ENCODE measurements at places on chromosomes 6 and 20.

DNA sequence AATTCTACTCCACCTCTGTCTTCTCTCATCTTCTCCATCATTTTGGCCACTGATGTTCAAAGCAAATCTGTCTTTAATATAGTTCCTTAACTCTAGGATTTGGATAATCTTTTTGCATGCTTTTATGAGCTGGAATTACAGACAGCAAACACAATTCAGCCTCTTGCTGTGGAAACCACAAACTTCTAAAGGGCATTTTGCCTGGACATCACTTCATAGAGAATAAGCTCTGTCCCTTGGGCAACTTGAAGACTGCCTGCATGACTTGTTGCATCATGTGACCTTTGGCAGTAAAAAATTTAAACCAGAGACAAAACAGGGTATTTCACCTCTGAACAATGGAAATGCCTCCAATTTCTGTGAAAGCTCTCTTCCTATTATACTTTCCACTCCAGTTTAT lies 74.1 kb upstream of the HDDC2 start:
- DNase-seq: no peak

- no peak for DNase-seq
Observed at GRCh38 chr6:20539387-20539786, 5.1 kb downstream of the CDKAL1 start.

- DNase-seq: no peak
Observed at GRCh38 chr6:96563853-96564252, 925 bp downstream of the FHL5 start.

DNA sequence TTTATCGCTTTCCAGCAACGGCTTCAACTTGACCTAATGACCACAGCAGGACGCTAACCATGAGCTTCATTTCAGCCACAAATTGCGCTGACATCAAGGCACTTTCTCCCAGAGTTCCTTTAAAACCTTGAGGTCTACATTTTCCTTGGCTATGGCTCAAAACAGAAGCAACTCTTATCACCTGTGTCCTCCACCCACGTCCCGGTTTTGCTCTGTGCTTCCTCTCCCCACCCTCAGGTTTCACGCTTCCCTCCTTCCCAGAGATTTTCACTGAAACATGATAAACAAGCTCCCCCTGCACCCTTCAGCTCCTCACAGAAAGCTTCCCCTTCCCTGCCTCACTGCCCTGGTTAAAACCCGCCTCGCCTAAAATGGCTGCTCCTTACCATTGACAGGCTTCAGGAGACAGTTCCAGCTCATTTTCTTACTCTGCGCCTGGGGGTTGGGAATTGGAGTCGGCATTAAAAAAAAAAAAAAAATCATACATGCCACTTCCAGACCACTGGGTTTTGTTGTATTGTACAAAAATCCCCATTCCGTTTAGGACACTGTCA lies 229.5 kb downstream of the UBE3D start:
- DNase-seq: no peak

- DNase-seq: no peak
Observed at GRCh38 chr6:43222418-43223059, 6.7 kb downstream of the DNPH1 start.

DNA sequence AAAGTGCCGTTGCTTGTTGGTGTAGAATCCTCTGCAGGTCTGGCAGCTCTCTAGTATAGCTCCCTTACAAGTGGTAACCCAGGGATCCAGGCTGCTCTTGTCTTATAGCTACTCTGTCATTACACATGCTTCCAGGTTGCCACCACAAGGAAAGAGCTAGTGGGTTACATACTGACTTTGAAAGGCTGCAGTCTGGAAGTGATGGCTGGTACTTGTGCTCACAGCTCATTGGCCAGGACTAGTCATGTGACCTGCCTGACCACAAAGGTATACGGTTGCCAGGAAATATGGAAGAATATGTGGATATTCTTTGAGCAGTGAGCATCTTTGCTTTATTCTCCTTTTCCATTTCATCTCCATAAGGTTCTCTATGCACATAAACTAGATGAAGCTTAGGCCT lies 46.0 kb downstream of the RREB1 start:
- DNase-seq: no peak

All from NCI-H2107 (cell line).